ENCODE measurements at places on chromosomes 16 and 17.
A peak's percentile ranks its signal among the peaks of the same experiment; 100 is the strongest.

DNA sequence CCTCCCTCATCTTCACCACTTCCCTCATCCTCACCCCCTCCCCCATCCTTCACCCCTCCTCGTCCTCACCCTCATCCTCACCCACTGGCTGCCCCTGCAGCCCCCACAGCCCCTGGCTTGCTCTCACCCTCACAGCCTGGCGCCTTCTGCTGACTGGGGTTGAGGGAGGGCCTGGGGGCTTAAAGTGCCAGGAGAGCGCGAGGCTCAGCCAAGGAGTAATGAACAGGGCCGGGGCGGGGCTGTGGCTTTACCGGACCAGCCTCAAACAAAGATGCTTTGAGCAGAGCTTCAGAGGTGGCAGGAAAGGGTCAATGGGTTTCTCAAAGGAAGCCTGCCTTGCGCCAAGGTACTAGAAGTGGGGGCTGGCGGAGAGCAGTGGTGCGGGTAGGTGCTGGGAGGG lies at the start of gene PRSS33:
TSS of gene PRSS33 (minus strand) at position 155 of the 400 bp plus-strand sequence. CDS start 1,013 bp downstream, outside the sequence.
- DNase-seq = peak; percentile 49

DNA sequence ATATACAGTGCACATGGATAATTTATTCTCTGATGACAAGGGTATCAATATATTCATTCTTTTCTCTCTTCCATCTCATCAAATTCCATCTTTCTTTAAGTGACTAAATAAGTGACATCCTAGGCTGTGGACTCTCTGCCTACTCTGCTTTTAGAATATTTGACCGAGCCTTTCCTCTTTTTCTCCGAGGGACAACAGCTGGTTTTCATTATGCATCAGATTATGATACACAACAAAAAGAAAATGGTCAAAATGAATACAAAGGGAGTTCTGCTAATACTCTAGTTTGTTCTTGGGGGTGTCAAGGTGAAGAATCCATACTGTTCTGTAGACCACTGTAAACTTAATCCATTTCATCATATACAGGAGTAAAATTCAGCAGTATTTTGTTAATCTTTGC lies 942.6 kb downstream of the KCNJ2 start:
- DNase-seq = no peak

DNA sequence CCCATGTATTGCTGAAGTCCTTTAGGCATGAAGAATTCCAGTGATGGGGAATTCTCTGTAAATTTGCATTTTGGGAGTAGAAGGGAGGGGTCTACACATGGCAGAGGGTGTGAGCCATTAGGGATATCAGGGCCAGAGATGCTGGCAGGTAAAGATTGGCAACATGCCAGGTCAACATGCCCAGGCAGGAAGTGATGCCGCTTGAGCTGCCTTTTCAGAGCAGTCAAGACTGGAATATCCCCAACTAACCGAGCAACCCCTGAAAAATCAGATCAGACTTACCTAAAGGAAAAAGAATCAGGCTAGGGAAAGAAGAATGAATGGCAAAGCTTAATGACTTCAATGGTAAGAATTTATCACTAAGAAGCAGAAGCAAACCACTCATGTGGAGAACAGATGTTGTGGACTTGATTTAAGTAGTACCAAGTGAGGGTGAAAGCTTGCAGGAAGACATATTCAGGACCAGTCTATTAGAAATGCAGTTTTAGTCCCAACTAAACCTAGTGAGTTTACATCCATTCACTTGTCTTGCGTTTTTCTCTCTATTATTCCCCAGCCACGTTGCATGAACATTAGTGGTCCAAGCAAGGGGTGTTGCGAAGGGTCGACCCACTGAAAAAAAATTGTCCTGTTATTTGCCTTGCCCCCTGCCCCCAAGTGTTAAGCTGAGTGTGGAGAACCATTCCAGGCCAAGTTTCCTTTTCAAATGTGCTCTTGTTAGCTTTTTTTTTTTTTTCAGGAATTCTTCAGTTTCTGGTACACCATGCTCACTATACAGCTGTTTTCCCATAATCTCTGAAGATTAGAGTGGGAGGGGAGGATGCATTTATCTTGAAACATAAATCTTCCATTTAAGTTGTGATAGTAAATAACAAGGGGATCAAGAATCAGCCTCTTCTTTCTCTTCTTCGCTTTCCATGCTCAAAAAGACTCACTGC lies 105.2 kb downstream of the ABCA8 start:
- DNase-seq = no peak

DNA sequence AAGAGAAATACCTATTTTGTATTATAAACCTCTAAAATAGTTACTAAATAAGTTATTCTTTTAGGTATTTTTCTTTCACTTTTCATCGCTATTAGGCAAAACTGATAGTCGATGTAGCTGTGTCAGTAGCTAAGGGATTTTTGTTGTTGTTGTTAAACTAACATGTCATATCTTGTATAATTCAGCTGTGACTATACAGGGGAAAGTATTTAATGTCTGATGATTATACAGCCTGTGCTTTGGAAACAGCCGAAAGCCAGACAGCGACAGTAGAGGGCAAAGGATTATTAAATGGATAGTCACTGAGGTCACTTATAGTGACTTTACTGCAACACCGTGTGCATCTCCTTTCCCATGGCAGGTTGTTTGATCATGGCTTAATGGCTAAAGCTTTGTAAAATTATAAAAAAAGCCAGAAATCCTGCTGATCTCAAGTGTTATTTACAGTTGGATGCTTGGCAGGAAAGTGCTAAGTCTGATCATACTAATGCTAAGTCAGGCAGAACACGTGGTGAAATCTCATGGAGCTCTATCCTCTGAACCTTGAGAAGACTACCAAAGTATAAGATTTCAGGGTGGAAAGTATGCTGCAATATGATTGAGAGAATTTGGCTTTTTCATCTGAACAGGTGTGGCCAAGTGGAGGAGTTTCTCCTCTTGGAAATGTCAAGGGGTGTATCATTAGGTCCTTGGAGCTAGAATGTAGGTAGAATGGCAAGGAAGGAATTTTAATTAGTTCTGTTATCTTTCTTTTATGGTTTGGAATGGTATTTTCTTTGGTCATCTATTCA lies 88.4 kb downstream of the FTO start:
- DNase-seq = no peak

DNA sequence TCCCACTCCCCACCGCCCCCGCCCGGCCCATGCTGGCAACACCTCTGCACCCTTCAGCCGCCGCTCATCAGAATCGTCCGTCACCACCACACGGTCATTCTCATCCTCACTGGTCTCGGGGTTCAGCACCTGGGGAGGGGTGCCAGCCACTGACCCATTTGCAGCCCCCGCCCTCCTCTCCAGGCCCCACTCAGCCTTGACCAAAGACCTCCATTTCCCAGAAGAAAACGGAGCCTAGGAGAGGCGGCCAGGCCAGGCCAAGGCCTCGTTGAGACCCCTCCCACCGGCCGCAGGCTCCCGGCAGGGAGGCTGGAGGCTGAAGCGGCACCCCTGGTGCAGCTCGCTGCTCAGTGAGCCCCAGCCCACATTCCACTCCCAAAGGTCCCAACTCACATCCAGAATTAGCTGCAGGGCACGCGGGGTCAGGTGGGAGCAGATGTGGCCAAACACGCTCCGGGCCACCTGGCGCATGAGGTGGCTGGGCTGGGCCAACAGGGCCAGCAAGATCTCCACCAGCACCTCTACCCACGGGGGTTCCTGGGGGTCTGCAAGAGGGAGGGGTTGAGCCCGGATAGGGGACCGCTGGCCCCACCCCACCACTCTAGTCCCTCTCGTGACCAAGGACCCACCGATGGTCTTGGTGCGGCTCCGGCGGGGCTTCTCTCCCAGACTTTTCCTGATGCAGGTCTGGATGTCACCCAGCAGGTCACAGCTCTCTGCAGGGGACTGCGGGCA lies 9.8 kb downstream of the MYBBP1A start:
- no peak for DNase-seq

DNA sequence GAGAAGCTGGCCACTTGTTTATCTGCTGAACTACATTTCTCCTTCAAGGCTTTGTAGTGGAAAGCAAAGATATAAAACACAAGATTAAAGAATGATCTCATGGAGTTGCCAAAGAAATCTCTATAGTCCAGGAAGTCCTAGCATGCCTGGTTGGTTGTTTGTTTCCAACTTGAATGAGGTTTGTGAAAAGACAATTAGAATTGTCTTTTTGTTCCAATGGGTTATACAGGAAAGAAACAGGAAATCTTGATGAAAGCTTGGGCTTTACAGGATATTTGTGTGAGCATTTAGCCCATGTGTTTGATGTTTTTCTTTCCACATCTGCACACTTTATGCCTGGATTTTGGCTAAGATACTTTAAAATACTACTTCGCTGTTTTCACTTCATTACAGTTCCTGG lies 273.4 kb downstream of the CEP112 start:
- DNase-seq = no peak

- no peak for DNase-seq
Observed at GRCh38 chr17:79800325-79801155, 3.7 kb upstream of the CBX8 start.

DNA sequence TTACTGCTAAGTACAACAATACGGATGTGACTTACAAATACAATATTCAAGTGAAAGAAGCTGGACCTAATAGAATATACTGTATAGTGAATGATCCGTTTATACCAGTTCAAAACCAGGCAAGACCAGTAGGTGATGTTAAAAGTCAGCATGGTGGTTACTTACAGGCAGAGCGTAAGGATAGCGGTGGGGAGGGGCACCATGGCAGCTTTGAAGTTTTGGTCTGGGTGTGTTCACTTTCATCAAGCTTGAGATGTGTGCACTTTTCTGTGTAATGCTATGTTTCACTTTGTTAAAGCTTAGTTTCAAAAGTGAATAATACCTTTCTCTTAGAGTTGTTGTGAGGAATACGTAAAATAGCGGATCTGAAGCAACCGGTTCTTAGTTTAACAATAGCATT lies 16.5 kb upstream of the SLC35G3 start:
- no peak for DNase-seq

DNA sequence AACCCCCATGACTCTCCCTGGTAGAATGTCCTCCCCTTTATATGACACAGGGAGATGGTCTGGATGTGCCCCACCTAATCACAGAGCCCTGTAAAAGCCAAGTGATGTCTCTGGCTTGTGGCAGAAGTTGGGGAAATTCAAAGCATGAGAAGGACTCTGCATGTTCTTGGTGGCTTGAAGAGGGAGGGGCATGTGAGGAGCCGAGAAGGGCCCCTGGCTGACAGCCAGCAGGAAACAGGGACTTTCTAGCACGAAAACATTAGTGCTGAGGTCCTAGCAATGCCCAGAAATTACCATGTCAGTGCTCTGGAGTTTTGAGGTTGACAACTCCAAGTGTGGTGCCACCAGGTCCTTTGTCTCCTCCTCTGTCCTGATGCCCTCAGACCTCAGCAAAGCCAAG lies 75.9 kb downstream of the USP22 start:
- no peak for DNase-seq

- no peak for DNase-seq
Observed at GRCh38 chr17:2188971-2189630, 114.5 kb downstream of the SMG6 start.

DNA sequence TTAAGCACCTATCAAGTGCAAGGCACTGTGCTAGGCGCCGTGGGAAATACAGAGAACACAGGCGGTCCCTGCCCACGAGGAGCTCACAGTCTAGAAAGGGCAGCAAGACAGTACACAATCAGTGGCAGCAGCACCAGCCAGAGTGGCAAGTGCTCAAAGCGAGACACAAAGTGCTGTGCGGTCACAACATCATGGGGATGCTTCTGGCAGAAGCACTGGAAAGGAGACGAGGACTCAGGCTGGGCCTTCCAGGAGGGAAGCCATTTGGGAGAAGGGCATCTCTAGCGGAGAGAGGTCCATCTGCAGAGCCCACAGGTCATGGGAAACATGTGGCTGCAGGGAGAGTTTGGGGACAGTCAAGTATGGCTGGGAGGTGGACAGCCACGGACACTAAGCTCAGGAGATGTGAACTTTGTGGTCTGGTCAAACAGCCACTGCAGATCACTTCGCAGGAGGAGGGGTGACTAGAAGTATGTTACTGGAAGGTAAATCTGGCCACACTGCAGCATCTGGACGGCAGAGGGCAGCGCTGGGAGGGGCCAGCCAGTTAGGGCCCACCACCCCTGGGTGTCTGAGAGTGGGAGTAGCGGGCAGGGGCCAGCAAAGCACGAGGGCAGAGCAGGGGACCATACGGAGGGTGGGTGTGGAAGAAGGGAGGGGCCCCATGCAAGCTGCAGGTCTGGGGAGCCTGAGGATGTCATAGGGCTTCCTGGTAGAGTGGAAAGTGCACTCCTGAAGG lies 71.1 kb downstream of the N4BP1 start:
- DNase-seq = no peak

- DNase-seq = no peak
Observed at GRCh38 chr16:65287307-65287706, 165.4 kb upstream of the CDH11 start.

- DNase-seq = no peak
Observed at GRCh38 chr16:83268169-83268568, 539.6 kb upstream of the HSBP1 start.

DNA sequence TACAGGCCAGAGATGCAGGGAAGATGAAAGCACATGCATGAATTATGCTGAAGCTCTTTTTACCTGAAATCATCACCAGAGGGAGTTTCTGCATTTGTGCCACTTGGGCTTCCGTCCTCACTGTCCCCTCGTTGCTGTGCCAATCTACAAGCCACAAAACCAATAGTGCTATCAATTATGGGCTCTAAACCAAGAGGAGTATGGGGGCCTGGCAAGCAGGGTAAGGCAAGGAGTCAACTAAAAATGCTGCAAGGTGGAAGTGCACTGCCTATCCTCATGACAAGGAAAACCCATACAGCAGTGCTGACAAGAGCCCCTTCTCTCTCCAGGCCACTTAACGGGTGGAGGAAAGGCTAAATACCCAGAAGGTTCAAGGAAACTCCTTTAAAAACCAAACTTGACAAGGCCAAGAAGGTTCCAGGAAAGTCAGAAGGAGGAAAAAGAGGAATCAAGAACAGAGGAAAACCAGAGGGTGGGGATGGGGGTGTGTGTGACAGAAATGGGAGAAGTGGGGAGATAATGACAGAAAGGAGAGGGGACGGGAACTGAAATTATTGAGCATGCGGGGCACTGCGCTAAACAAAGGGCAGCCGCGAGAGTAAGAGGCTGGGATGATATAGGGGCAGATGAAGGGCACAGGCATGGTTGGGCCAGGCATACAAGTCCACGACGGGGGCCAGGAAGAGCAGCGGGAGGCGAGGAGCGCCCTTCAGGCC lies 674 bp downstream of the C17orf75 start:
- no peak for DNase-seq

GRCh38 chr17:8606401-8606800 lies 24.1 kb downstream of the MYH10 start:
- DNase-seq = no peak

- DNase-seq = no peak
Observed at GRCh38 chr17:1503699-1504098, 11.2 kb upstream of the MYO1C start.

DNA sequence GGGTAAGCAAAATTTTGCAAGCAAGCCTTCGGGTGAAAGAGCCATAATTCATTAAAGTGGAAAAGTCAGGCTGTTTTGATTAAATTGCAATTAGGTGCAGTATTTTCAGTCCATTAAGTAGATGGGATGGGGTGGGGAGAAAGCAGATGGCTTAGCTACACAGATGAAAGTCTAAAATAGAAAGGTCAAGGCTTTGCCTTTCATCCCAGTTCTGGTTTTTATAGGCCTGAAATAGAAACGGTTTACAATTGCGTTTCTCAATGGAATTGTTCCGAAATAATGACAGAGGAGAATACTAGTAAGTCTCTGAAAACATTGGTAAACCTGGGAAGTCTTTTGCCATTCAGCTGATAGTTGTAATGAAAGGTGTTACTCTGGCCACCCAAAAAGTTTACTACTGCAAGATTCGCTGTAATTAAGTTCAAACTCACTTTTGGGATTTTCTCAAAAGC lies 1.5 kb downstream of the PPM1E start:
- no peak for DNase-seq

Measured in RWPE2 (cell line).